ENCODE measurements at places on chromosomes 7 and 10.

GRCh38 chr7:82397879-82398524, 45.6 kb downstream of the CACNA2D1 start:
- no peak for DNase-seq

- no peak for DNase-seq
Measured at GRCh38 chr10:58844680-58845079, 331.8 kb upstream of the PHYHIPL start.

- DNase-seq, result no peak
Measured at GRCh38 chr10:60570272-60570865, 180.7 kb upstream of the ANK3 start.

DNA sequence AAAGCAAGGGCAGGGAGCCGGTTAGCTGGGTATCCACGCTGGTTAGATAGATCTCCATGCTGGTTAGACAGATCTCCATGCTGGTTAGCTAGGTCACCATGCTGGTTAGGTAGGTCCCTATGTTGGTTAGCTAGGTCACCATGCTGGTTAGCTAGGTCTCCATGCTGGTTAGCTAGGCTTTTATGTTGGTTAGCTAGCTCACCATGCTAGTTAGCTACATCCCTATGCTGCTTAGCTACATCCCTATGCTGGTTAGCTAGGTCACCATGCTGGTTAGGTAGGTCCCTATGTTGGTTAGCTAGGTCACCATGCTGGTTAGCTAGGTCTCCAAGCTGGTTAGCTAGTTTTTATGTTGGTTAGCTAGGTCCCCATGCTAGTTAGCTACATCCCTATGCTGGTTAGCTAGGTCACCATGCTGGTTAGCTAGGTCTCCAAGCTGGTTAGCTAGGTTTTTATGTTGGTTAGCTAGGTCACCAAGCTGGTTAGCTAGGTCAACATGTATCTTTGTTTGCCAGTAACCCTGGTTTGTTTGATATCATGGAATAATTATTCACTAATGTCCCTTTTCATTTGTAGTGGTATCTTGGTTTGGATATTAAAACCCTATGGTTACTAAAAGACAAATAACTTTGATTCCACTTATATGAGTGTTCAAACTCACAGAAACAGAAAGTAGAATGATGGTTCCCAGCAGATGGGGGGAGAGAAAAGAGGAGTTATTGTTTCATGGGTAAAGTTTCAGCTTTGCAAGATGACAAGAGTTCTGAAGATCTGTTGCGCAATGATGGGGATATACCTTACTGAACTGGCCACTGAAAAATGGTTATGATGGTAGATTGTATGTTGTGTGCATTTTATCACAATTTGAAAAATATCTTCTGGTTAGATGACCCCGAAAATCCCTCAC, 136.2 kb downstream of the PRPF18 start:
- no peak for DNase-seq

- DNase-seq, result no peak
Measured at GRCh38 chr10:124523901-124524300, 62.3 kb downstream of the LHPP start.

DNA sequence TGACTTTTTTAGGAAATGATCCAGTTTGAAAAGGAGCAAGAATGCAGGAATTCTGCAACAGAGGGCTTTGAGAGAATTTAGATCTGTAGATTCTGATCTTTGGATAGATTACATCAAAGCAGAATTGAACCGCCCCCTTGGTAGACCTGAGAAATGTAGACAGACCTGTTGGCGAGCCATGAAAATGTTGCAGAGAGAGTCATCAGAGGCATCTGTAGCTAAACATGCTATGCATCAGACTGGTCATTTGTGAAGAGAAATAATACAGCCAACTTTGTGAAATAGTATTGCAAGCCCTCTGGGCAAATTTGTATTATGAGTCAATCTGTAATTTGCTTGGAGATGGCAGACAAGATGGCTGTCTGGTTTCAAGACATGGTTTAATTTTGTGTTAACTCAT, 4.3 kb upstream of the C1GALT1 start:
- DNase-seq, result no peak

GRCh38 chr7:135980665-135981180, 3.6 kb upstream of the MTPN start:
- DNase-seq, result peak; percentile 54

GRCh38 chr10:125016611-125017202, 74.8 kb downstream of the ZRANB1 start:
- no peak for DNase-seq

DNA sequence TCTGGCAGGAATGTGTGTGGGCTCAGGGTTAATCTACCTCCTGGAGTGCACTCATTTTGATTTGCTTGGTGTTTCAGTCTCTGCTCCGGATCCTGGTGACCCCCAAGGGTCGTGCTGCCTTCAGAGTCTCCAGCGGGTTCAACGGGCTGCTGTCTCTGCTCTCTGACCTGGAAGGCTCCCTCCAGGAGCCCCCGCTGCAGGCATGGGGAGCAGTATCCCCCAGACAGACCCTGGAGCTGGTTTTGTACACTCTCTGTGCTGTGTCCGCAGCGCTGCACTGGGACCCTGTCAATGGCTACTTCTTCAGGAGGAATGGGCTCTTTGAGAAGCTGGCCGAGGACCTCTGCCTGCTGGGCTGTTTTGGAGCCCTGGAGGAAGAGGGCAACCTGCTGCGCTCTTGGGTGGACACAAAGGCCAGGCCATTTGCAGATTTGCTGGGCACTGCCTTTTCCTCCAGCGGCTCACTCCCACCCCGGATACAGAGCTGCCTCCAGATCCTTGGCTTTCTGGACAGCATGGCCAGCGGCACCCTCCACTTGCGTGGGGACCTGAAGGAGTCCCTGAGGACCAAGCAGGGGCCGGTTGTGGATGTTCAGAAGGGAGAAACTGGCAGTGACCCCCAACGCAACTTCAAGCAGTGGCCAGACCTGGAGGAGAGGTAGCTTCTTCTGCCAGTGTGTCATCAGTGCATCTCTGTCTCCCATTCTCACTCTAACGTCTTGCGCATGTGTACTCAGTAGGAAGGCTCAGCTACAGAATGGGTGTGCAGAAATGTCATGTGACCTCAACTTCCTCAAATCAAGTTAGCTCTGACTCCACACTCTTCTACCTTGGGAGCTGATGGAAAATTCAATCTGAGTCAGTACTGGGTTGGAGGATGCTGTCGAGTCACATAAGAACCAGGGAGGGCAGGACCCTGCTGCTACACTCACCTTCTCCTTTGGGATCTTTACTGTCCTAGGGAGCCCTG, 58.5 kb downstream of the WDFY4 start:
- DNase-seq, result no peak

DNA sequence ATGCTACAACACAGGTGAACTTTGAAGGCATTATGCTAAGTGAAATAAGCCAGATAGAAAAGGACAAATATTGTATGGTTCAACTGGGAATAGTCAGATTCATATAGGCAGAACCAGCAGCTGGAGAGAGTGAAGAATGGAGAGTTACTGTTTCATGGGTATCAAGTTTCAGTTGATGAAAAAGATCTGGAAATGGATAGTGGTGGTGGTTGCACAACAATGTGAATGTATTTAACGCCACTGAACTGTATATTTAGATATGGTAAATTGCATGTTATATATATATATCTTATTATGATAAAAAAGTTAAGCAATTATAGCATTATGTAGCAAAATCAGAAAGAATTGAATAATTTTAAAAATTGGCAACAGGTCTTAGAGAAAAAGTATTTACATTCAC, 3.9 kb downstream of the LMBR1 start:
- peak; percentile 62 for DNase-seq

- DNase-seq, result peak; percentile 45
Measured at GRCh38 chr10:88150339-88150738, 286.9 kb downstream of the PTEN start.

- DNase-seq, result no peak
Measured at GRCh38 chr7:98771941-98772603, 97.7 kb downstream of the TMEM130 start.

DNA sequence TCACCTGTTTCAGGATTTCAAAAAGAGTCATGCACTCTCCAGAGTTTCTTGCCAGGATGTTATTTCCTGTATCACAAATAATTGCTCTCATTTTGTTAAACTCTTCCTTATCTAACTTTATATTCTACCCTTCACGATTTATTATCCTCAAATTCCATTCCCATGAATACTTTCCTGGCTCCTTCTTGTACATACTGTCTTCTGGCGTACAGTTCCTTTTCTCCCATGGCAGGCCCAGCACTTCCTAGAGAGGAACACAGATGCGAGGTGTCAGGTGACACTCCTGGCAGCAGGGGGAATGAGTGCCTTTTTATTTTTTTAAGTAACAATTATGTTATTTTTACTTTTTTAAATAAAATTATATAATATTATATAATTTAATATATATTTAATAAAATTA, 411.9 kb downstream of the TFEC start:
- peak; percentile 64 for DNase-seq

DNA sequence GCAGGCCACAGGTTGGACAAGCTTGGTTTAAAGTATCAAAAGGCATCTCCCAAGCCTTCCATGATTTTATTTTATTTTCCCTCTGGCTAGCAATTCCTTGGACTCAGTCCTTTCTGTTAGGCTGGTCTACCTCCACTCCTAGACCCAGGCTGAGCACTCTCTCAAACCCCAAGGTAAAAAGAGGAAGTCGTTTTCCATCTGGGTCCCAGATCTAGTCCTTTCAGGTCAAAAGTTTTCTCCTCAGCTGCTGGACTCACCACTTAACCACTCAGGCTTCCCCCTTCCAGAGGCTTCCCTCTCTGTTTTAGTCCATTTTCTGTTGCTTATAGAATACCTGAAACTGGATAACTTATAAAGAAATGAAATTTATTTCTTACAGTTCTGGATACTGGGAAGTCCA, 252.3 kb upstream of the MKLN1 start:
- no peak for DNase-seq

DNA sequence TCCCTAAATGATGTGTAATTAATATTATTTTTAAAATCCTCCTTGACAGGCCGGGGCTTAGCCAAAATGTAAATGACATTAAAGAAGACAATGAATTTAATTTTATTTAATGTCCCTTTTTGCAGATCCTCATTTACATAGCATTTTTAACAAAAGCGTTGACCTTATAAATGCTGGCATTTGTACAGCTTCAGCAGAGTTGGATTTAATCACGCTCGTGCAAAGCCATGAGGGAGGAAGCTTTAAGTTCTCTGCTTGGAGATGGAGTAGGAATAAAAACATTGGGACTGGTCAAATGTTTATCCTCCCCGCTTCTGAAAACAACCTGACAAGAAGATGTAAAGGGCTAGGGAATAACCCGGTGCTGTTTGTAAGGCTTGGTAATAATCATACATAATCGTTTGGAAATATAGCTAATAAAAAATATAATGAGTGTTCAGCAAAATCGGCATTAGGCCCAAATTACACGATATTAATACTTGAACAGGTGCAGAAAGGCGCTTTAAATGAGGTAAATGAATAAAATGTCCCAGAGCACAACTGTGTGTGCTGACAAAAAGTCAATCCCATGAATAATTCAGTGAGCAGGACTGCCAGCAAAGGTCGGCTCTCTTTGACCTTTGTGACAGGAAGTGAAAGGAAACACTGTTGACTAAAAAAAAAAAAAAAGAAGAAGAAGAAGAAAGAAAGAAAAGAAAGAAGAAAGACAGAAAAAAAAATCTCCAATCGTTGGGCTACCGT, 11.5 kb downstream of the EBF3 start:
- no peak for DNase-seq

DNA sequence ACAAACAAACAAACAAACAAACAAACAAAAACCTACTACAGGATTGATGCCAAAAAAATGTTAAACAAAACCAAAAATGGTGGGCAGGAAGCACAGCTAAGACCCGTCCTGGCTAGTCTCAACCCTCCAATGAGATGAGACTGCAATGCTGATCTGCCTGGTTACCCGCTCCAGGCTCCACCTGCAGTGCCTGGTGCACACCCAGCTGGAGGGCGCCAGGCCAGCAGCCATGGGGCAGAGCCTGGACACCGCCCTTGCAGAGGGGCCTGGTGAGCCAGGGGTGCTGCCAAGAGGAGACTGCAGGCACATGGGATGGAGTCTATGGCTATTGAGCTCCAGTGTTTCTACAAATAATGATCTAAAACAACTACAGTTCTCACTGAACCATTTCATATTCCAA, 107.0 kb downstream of the LARP4B start:
- no peak for DNase-seq

DNA sequence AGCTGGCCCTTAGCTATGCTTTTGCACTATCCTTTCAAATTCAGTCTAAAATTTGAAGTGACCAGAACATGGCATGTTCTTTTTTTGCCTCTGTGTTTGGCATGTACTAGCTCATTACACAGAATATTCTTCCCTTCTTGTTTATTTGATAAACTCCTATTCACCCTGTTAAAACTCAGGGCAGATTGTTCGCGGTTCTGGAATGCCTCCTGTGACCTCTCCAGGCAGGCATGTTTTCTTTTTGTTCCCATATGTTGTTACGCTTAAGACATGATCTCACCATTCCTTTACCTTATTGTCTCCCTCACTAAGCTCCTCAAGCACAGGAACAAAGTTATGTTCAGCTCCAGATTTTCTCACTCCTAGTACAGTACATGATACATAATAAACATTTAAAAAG, 181.7 kb downstream of the CCSER2 start:
- peak; percentile 80 for DNase-seq

GRCh38 chr10:78560341-78560688, 508.5 kb upstream of the ZMIZ1 start:
- no peak for DNase-seq

DNA sequence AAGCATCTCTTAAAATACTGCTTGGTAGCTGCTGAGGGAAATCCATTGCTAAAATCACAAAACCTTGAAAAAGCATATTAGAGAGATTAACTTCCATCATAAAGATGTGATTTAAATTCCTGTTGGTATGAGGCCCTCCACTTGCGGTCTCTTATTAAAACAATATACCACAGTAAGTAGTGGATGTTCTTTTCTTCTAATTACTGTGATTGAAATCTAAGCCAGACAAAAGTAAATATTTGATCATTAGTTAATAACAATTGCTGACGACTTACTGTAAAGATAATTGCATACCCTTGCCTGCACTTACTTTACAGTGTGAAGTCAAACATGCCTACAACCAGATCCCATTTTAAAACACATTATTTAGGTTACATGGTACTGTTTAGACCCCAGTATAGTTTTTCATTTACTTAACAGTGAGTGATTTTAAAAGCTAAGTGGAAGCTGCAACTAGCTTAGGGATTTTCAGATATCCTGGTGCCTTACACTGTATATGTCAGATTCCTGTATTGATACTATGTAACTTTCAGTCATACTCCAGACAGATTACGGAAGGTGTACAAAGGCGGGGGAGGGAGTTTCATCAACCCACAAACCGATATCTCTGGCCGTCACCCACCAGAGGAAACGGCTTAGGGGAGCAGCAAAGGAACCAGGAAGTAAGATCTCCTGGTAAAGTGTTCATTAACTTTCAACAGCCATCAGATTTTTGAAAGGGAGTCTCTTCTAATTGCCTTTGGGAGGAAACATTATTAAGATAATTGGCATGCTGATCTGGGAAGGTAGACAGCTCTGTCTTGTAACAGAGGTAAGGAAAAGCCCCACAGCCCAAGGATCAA, 986 bp downstream of the NRP1 start:
- DNase-seq, result peak; percentile 47

- no peak for DNase-seq
Measured at GRCh38 chr10:11048707-11049278, 31.1 kb downstream of the CELF2 start.

DNA sequence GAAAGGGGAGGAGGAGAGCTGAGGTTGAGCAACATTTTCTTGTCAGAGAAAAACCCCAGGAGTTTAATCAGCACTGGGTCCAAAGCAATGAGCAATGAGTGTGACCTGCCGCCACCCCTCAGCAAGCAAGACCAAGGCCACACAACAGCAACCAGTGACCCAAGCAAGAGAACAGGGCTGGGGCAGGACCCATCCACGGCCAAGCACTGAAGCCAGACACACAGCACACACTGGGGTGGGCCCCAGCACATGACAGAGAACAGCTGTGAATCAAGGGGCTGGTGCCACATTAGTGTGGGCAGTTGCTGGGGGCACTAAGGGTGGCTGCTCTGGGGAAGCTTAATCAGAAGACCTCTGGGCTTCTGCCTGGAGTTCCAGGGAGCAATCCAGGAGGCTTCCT, 16.2 kb downstream of the TMEM72 start:
- peak; percentile 68 for DNase-seq
